Right renal cortex interstitium (tissue), 3 donors: ENCODE measurements at places on chromosomes 6 and 20. TPM values are rescaled to one million over a fixed set of nuclear protein-coding genes. Genes with fewer than 3 reads are reported as not detected.

Gene ROS1
- polyA plus RNA-seq: 0.12 TPM

DNA sequence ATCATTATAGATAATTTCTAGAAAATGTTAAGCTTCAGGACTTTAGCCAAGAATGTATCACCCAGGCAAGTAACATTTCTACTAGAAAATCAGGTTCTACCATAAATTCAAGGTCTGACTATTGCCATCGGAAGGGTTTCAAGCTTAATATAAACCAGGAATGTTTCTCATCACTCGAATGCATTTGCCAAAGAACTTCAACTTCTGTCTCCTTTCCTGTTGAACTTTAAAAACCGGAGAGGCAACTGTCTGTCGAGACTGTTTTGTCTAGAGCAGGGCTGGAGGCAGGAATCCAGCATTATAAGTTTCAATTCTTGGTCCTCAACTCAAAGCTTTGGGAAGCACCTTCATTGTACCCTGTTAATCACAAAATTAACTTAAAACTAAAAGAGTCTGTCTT is 264.7 kb downstream of the ZNF217 start:
- no peak for DNase-seq

DNA sequence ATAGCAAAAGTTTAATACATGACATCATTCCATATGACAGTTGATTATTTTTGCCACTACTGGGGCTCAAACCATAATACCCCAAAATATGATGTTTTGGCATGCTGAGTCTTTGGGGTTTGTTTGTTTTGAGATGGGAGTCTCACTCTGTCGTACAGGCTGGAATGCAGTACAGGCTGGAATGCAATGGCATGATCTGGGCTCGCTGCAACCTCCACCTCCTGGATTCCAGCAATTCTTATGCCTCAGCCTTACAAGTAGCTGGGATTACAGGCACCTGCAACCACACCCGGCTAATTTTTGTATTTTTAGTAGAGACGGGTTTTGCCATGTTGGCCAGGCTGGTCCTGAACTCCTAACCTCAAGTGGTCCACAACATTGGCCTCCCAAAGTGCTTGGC is 1.3 kb upstream of the MRS2 start:
- no peak for DNase-seq

Gene SCRT2
- 0.06 TPM for polyA plus RNA-seq

DNA sequence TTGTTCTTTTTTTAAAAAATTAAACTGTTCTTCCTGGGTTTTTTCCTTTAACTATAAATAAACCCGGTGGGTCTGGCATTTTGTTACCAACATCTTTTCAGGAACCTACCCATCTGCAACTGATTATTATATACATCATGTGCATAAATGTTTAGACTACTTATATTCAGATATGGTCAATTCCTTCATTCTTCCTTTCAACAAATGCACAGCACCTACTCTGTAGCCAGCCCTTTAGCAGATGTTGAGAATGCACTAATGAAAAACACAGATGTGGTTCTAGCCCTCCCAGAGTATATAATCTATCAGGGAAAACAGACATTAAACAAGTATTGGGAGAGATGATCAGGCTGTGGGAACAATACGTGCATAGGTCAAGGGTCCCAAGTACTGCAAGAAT is 237.1 kb downstream of the UST start:
- no peak for DNase-seq

Gene C4B
- 12.0 TPM for polyA plus RNA-seq

Gene ABHD16B
- polyA plus RNA-seq: not detected

- DNase-seq: no peak
Measured at GRCh38 chr6:138912308-138912707, 75.7 kb downstream of the REPS1 start.

Gene PACRG
- polyA plus RNA-seq: 20.8 TPM

- no peak for DNase-seq
Measured at GRCh38 chr6:139863964-139864363, 489.5 kb upstream of the CITED2 start.

Gene SLC32A1
- 2.1 TPM for polyA plus RNA-seq

GRCh38 chr6:104522533-104522932 is 337.2 kb downstream of the HACE1 start:
- no peak for DNase-seq

GRCh38 chr6:24861934-24862333 is 63.2 kb upstream of the ARMH2 start:
- no peak for DNase-seq

Gene PSMF1
- 136 TPM for polyA plus RNA-seq

DNA sequence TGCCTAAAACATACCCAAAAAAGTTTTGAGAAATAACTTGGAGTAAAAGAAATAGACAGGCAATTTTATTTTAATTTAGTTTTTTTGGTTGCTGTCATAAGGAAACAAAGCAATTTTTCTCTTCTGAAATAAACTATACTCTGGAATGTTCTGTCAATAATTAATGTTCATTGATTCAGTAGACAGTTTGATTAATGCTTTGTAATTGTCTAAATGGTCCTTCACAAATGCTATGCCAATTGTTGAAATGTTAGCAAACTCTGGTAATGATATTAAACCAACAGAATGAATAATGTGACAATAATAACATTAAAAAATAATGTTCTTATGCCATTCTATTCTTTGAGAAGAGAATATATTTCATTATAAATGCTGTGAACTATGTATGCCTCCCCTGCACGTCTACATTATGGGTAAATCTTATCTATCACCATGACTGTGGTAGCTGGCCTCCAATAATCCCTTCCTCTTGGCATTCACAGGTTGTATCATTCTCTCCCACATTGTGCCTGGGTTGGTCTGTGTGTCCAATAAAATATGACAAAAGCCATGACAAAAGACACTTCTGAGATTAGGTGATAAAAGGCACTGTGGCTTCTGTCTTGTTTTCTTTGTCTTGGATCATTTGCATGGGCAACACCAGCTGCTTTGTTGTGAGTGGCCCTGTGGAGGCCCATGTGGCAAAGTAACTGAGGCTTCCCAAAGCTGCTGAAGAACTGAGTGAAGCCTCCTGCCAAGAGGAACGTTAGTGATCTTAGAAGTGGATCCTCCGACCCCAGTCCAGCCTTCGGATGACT is 25.1 kb downstream of the IL20RA start:
- DNase-seq: no peak

GRCh38 chr6:145727817-145728388 is 7.4 kb downstream of the EPM2A start:
- no peak for DNase-seq

GRCh38 chr20:58256307-58256706 is 27.9 kb upstream of the ANKRD60 start:
- no peak for DNase-seq

GRCh38 chr20:60977901-60978300 is 274.2 kb upstream of the CDH4 start:
- DNase-seq: no peak

DNA sequence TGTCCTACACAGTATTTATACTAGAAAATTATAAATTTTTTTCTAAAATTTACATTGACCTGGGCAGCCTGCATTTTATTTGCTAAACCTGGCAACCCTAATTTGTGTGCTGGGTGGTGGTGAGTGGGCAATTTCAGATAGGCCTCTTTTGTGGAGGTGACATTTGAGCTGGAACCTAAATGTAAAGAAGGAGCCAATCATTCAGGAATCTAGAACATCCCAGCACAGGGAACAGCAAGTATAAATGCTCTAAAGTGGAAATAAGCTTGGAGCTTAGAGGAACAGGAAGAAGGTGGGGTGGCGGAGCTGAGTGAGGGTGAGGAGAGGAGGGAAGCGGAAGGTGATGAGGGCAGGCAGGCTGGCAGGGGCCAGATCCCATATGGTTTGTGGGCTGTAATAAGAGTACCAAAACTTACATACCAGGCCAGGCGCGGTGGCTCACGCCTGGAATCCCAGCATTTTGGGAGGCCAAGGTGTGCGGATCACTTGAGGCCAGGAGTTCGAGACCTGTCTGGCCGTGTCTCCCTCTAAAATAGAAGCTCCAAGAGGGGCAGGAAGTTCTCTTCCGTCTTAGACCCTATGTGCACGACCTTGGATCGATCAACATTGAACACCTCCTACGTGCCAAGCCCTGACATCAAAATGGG is 549 bp upstream of the CSE1L start:
- DNase-seq: no peak

- peak; percentile 14 for DNase-seq
Measured at GRCh38 chr6:69795469-69796072, 1.2 kb downstream of the LMBRD1 start.

DNA sequence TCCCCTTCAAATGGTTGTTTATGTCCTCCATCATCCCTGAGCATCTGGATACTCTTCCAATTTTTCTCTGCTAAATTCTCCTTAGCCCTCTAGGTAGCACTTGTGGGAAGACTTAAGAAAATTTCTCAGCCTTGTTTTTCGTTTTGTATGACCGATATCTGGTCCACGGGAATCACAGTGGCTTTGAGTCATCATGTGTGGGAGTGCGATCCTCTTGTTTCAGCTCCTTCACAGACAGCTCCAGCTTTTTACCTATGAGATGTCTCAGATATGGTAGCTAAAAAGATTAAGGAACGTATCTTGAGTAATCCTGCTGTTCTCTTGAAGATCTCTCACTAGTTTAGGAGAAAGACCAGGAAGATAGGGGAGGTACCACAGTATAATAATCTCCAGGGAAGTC is 196.1 kb downstream of the GRM1 start:
- DNase-seq: no peak

DNA sequence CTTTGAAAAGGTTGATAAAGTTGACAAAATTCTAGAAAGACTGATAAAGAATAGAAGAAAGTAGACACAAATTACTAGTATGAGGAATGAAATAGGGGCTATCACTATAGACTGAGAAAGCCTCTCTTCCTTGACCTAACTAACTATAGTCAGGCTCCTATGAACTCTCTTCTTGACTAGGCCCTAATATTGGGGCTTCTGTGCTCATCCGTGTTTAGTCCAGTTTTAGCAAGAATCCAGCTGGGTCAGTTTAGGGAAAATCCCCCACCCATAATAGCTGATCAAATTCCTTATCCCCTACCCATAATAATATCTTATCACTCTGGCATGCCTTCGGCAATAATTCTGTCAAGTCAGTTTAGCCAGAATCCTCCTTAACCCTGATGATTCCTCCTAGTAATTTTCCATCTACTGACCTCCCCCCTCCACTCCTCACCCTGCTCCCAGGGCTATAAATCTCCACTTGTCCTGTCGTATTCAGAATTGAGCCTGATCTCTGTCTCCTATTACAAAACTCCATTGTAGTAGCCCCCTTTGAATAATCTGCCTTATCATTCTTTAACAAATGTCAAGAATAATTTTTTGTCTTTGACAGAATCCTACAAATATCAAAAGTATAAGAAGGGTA is 138.1 kb downstream of the TFAP2A start:
- no peak for DNase-seq

Gene GJA1
- polyA plus RNA-seq: 76.3 TPM
